ENCODE measurements at places on chromosomes 3 and 15.

DNA sequence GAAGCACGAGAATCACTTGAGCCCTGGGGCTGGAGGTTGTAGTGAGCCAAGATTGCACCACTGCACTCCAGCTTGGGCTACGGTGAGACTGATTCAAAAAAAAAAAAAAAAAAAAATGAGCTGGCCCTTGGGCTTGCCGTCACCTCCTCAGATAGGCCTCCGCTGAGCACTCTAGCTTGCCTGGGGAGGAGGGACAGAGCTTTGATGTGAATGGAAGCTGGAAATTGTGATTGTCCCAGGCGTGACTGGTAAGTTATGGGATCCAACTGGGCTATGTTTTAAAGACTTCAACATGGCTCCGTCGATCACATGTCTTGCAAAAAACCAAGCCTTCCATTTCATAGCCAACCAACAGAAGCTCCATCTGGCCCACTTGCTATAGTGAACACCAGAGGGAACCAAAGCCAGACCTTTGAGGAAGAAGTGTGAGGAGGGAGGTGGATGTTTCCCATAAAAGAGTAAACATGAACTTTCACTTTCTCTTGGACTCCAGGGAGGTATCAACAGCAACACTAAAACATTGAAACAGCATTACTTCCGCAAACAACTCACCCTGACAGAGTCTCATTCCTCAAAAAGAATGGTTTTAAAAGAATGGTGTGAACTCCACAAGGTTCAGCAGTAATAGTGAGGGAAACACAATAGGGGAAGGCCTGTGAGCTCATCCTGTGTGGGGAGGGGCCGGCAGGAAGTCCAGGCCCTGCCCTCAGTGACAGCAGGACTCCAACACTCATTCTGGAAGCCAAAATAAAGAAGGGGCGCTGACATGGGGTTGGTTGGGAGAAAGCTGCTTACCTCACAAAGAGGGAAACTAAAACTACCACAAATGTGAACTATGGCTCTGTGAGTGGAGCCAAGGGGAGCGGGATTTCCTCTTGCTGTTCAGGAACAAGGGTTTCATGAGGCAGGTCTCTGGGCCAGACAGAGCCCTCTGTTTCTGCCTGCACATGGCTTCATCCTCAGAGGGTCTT, 59.2 kb upstream of the IL12A start:
- no peak for DNase-seq

- DNase-seq, result no peak
Observed at GRCh38 chr3:97817965-97818364, 3.8 kb upstream of the CRYBG3 start.

GRCh38 chr3:138846262-138846791, 11.6 kb upstream of the PIK3CB start:
- DNase-seq, result no peak

DNA sequence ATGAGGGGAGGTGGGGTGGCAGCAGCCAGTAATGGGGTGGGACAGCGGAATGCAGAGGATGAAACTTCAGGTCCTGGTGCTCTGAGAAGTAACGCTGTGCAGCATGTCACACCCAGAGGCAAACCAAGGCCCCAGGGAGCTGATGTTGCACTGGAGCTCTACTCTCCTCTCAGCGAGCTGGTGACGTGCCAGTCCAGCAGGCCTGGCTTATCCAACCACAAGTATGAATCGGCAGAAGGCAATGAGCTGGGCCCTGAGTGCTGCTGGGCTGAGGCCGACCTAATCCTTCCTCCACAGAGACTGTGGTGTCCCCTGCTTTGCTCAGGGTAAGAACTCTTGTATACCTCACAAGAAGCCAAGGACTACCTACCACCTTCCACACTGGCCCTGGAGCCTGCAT, 30.5 kb downstream of the CD86 start:
- DNase-seq, result no peak

DNA sequence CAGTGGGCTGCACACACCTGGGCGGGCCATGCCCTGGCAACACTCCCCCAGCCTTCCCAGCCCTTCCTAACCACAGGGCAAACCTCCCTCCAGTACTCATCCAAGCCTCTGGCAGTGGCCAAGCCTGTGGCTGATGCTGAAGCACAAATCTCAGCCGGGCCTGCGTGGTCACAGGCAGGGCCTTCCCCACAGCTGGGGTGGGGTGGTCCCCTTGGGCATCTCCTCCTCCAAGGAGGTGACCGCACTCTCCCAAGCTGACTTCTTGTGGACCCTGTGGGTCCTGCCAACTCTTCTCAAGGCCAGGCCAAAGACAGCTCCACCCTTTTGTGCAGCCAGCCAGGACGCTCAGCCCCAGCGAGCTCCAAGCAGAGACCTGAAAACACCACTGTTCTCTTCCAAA, 21.4 kb downstream of the GRAMD2A start:
- no peak for DNase-seq

DNA sequence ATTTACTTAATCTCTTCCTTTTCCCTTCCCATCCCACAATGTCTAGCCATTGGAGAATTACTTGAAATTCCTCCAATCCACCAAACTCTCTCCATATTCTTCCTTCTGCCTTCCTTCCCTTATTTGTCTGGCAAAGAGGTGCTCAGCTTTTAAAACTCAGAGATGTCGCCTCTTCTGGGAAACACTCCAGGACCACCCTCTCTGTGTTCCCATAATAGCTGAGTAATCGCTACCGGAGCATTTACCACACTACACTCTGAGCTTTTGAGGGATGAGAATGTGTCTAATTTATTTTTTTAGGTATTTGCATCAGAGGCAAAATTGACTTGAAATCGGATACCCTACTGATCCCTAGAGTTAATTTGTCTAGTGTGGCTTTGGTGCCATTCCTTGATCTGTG, 245.7 kb upstream of the TPRG1 start:
- DNase-seq, result no peak

DNA sequence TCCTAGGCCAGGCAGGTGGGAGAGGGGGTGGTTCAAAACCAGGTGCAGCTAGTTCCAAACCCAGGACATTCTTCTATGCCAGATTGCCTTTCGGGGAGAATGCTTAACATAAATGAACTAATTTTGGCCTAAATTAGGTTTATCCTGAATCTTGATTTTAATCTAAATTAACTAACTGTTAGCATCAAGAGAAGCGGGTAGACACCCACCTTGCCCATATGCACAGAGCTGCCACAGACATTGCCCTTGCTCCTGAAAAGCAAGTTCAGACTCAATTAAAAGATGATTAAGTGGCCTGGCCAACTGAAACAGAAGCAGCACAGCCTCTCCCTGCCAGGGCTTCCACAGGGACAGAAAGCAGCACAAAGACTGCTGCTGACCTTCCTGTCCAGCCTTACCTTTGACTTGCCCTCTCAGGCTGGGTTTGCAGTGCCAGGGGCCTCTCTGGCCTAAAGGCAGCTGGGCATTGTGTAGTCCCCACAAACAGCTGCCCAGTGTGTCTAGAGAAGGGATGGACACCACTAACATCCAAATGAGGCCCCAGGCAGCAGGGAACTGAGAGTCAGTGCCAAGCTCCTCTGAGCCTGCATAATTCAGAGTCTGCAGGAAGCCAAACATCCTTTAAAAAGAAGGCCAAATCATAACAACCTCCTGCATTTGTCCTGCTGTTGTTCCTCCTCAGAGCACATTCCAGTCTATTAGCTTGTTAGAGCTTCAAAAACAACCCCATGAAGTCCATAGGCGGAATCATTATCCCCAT, 15.4 kb upstream of the OXTR start:
- DNase-seq, result no peak

DNA sequence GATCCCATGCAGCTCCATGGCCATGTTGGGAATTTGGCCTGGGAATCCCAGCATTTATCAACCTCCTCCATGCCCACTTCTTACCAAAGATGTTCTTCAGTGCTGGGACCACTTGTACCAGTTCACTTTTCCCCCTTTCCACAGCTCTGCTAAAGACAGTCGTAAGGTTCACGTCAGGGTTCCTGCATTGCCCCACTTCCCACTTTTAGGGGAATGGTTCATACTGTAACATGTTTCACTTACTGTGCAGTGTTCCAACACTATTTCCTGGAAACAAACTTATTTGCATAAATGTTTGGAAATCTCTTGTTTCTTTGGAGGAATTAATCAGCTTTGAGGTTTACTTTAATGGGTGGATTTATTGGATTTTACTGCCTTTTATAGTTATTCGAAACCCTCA, 17.0 kb downstream of the APH1B start:
- no peak for DNase-seq

DNA sequence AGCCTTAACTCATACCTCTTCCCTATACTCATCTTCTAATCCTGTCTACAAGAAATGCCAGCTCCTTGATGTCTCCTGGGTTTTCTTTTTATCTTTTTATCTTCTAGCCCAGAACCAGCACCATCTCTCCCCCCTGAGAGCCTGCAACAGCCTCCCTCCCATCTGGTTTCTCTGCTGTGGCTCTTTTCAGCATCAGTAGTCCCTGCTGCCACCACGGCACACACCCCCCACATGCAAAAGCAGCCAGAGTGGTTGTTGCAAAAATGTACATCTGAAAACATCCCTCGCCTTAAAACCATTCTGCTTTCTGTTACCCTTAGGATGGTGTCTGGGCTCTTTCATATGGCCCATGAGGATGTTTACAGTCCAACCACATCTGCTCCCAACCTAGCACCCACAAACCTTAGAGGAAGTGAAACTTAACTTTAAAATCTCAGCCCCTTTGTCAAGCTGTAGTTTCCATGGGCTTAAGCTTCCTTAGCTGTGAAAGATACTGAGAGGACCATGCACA, 775 bp downstream of the TTC21A start:
- DNase-seq, result no peak

DNA sequence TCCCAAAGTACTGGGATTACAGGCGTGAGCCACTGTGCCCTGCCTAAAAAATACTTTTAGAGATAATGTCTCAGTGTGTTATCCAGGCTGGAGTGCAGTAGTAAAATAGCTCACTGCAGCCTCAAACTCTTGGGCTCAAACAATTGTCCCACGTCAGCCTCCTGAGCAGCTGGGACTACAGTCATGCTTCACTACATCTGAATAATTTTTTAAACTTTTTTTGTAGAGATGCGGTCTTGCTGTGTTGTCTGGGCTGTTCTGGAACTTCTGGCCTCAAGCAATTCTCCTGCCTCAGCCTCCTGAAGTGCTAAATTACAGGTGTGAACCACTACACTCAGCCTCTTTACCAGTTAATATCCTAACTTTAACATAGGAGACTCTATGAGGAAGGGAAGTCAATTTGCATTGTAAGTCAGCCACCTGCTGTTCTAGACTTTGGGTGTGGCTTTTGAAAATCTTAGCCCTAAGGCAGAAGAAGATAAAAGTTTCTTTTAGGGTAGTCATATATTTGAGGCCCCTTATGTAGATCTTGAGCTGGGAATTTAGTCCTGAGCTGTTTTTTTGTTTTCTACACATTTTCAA, 78.2 kb upstream of the RASGRP1 start:
- DNase-seq, result no peak

DNA sequence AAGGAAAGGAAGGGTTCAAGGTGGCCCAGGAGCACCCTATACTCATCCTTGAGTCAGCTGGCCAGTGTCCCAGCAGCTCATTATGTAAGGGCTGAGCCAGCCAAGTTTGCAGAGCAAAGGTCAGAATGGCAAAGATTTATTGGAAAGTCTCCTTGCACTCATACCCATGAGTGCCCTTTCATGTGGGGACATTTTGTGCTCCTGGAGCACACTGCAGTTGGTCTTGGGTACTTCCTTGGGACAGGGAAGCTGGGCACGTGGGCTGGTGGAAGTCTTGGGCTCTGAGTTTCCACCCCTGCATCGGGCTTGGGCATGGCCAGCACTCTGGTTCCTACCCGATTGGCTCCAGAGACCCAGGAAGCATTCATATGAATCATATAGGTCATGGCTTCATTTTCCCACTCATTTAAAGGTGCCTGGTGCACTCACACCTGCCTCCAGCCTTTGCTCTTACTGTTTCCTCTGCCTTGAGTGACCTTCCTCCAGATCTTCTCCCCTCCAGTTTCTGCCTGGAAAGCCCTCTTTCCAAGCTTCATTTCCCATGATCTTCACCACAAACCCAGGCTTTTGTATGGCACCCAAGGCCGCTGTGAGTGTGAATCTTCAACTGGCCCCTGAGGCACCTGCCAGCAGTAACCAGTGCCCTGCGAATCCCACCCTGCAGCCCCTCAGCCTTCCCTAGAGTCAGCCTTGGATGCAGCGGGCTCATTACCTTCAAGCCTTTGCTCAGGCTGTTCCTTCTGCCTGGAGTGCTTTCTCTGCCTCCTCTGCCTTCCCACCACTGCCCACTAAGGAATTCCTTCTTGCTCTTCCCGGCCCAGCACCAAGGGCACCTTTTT, 10.5 kb upstream of the PRKCD start:
- DNase-seq, result no peak

All from T-helper 1 cell (primary cell).